ENCODE measurements at places on chromosomes 13 and 19.

DNA sequence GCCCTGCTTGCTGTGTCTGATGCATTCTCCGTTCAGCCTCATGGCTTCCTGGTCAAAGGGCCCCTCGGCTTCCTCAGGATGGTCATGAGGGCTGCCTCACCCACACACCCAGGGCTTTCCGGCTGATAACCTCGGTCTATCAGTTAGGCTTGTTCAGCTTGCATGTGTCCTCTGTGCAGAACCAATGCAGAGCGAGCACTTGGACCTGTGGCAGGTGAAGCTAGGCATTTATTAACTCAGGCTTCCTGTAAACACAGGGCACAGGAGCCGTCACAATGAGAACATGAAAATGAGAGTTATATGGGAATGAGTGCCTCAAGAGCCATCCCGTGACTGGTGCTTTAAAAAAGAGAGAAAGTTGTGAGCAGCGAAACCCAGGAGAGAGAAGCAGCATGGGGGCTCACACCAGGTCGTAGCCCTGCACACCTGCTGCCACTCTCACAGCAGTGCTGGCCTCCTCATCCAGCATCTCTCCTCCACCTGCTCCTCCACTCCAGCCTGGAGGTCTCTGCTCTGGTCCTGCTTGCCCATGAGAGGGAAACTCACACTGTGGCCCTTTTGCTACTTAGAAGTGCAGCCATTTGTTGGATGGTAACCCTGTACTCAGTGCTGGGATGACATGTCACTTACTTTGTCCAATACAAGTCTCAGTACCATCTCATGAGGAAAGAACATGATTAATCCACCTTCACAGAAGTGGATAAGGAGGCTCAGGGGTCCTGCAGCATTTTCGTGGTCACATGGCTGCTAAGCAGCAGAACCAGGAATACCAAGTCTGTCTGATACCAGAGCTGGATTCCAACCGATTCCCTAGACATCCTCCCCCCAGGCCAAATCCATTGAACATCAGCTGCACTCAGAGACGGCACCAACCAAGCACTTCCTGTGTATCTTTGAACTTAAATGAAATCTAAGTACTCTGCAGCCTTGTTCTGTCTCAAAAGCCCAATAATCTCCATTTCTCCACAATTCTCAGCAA is 50.5 kb upstream of the IRS2 start:
- no peak for DNase-seq

DNA sequence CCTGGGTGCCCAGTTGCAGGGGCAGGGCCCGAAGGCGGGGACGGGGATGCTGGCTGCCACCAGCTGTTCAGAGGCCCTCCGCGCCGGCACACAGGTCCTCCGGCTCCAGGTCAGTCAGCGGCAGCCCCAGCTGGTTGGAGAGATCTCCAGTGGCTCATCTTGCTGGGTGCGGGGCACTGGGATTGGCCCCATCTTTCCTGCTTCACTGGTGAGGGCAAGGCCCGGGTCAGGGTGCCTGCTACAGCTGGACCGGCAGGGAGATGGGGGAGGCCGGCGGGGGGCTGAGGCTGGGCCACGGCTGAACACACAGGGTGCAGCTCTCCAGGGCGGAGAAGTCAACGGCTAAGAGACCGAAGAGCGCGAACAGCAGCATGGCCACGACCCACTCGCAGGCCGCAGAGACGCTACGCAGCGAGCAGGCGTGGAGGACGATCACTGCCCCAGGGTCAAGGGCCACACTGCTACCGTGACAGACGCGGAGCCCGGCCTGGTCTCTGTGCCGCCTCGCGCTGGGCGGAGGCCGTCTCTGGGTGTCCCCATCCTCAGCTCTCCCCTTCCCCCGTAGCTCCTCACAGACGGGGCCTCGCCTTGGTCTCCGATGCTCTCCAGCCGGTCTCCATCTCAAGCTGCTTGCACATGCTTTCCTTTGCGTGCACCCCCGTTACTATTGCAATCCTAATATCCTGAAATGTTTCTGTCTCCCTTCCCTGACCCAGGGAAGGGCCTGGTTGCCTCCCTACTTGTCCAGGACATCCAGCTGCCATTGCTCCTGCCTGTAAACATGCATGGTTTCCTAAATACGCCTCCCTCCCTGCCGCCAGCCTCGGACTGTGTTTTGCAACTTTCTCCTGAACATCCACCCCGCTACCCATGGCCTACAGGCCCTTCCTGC is 12.3 kb downstream of the TMEM150B start:
- DNase-seq: no peak

DNA sequence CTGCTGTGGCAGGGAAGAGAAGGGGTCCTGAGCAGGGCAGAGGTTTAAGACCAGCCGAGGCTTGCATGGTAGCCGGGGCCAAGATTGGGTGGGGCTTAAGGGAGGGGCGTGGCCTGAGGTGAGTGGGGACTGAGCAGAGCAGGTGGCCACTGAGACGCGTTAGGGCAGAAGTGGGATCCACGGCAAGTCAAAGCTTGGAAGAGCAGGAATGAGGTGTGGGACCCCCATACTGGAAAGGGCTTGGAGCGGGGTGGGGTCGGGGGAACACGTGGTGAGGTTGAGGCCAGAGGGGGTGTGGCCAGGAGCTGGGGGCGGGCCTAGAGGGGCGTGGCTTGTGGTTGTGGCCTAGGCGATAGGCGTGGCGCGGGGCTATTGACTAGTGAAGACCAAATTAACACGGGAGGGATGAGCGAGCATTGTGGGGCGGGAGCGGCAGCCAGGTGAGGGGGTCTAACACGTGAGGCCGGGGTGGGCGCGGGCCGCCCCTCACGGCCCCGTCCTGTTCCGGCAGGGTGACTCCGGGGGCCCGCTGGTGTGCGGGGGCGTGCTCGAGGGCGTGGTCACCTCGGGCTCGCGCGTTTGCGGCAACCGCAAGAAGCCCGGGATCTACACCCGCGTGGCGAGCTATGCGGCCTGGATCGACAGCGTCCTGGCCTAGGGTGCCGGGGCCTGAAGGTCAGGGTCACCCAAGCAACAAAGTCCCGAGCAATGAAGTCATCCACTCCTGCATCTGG is 3.3 kb downstream of the CFD start:
- peak; percentile 40 for DNase-seq

DNA sequence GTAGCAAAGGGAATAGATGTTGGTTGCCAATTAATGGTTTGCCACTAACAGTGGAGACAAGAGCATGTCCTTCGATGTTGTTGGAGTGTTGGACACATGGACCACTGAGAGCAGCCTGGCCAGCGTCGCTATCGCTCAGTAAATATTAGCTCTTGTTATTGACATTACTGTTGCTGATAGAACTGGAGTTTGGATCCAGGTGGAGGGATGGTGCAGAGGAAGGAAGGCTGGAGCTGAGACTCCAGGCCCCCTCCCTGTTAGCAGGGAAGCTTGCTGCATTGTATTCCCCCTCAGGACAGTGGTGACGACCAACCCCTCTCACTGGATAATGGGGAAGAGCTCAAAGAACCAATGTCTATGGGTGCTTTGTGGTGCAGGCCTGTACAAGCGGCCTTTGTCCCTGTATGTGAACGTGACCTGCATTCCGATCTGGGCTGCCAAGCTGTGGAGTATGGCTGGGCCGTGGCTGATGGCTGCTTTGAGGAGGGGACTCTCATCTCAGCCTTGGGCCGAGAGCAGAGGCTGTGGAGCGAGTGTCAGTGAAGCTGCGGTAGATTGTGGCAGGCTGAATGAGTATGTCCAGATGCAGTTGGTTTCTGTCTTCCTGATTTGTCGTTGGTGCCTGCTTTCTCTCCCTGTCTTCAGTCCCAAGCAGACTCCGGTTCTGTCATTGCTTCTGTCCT is 7.0 kb downstream of the CLASRP start:
- no peak for DNase-seq

DNA sequence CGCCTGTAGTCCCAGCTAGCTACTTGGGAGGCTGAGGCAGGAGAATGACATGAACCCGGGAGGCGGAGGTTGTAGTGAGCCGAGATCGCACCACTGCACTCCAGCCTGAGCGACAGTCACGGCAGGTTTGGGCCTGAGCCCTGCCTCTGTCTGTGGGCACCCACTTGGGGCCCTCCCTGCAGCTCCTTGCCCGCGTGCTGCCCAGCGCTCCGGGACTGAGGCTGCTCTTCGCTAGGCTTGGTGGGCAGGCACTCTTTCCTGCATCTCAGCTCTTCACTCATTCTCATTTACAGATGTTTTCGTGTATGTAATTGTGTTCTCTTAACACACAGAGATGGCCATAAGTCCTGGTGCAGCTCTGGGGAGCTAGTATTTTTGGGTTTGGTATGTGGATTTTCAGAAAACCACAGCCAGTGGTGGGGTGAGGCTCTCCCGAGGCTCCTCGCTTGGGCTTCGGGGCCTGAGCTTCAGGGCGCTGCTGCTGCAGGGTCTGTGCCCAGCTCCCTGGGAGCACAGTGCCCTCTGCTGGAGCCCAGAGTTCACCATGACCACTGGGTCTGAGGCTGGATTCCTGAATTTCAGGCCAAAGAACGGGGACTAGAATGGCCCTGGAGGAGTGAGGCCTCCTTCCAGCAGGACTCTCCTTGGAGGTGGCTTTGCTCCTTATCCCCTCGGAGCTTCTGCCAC is 15.2 kb downstream of the UPF1 start:
- peak; percentile 81 for DNase-seq

DNA sequence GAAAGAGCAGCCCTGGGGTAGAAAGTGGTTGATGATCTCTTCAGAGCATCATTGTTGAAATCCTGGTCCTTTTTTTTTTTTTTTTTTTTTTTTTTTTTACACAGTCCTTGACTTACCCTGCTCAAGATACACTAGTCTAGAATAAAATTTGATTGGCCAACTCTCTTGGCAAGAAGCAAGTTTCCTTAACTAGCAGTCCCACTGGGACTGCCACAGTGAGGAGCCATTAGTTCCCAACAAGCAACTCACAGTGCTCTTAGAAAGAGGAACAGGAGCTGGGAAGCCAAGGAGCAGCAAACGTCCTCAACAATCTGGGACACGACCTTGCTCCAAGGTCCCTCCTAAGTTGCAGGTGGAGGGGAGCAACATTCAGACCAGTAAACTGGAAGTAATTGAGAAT is 47.9 kb upstream of the INTS6 start:
- no peak for DNase-seq

DNA sequence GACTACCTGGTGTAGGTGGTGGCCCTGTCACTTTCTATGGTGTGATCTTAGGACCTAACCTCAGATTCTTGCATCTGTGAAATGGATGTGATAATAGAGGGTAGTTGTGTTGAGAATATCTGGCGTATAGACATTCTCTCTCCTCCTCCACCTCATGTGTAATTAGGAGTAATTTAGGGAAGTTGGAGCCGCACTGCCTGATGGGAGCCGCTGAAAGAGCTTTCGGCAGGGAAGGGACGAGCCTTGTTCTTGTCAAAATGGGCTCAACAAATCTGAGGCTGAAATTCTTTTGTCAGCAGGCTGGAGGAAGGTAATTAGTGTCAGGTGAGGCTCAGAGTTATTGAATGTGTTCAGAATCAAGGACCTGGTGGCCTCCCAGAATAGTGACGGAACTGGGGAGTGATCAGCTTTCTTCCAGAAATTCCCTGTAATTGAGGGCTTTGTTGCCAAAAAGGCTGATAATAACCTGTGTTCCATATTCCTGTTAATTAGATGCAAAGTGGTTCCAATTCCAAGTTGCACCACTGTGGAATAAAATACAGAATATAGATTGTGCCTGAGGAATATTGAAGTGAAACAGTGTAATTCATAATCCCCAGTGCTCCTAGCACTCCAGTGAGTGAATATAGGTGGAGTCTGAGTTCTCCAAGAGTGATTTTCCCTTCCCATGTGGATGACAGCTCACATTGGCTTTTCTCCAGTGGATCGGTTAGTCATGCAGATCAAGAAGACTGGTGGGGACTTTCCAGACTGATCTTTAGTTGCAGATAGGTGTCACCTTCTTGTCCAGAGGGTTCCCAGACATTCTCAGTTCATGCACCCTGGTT is 47.5 kb downstream of the SPATA13 start:
- DNase-seq: peak; percentile 69

DNA sequence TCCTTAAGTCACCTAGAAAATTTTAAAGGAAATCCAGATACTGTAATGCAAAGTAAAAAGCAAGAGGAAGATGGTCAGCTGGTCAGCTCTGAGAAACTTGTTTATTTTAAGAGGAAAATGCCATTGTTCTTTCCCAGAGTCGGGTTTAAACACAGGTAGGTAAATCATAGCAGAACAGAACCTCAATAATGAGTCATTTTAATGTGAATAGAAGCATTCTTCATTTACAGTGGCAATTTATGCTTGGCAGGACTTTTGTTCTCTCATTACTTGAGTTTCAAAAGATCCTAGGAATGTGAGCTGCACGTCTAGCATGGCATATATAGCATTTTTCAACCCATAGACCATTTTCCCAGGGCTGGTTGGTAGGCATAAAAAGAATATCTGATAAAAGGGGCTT is 132.3 kb downstream of the LIG4 start:
- DNase-seq: no peak

- peak; percentile 24 for DNase-seq
Observed at GRCh38 chr19:737591-738093, 13.3 kb upstream of the MISP start.

DNA sequence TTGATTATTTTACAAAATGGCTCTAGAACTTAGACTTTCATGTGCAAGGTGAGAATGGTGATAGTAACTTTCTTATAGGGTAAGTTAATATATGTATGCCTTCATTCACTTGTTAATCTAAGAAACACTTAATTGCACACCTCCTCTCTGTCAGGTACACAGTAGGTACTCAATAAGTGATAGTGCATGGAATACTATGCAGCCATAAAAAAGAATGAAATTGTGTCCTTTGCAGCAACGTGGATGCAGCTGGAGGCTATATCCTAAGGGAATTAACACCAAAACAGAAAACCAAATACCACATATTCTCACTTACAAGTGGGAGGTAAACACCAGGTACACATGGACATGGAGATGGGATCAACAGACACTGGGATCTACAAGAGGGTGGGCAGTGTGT is 17.6 kb upstream of the VSTM2B start:
- no peak for DNase-seq

GRCh38 chr13:98893371-98893770 is 84.5 kb downstream of the DOCK9 start:
- no peak for DNase-seq

GRCh38 chr19:31725051-31725450 is 375.8 kb upstream of the TSHZ3 start:
- DNase-seq: no peak

DNA sequence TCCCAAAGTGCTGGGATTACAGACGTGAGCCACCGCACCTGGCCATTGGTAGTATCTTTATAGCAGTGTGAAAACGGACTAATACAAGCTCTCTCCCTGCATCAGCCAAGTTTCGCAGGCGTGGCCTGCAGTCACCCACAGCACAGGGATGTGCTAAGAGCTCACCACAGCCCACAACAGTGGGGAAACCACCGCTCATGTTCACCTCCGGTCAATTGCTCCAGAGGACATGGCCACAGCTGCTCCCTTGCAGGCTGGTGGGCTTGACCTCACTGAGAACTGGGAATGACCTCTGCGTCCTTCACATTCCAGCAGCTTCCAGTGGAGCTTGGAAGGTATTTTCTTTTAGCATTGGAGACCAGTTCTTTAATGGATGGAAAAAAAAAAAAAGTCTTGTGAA is 156.4 kb downstream of the KCTD15 start:
- DNase-seq: no peak

GRCh38 chr19:13597640-13598039 is 91.4 kb upstream of the CACNA1A start:
- peak; percentile 63 for DNase-seq
